ENCODE measurements at places on chromosomes 3 and 15.

DNA sequence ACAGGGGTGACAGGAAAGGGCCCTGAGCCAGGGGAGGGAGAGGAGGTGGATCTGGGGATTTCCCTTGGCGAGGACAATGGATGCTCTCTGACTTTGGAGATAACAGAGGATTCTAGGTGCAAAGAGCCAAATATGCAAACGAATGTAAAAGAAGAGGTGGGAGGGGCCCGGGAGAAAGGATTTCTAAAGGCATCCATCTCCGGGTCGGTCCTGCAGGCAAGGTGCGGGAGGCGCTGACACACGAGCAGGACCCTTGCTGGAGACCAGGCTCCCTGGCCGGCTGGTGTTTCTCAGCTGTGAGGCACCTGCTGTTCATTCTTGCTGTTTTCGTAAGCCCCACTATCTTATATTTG, 115.2 kb upstream of the TLE3 start:
- no peak for DNase-seq

DNA sequence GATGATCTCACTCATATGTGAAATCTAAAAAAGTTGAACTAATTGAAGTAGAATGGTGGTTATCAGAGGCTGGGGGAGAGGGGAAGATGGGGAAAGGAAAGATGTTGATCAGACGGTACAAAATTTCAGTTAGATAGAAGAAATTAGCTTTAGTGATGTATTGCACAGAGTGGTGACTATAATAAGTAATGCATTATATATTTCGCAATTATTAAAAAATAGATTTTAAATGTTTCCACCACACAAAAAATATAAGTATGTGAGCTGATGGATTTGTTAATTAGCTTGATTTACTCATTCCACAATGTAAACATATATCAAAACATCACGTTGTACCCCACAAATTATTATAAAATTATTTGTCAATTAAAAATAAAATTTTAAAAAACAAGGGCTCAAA, 8.1 kb downstream of the SUMF1 start:
- no peak for DNase-seq

GRCh38 chr15:39936187-39936586, 2.3 kb downstream of the EIF2AK4 start:
- DNase-seq = no peak

GRCh38 chr3:16520970-16521881, 7.7 kb upstream of the RFTN1 start:
- no peak for DNase-seq

DNA sequence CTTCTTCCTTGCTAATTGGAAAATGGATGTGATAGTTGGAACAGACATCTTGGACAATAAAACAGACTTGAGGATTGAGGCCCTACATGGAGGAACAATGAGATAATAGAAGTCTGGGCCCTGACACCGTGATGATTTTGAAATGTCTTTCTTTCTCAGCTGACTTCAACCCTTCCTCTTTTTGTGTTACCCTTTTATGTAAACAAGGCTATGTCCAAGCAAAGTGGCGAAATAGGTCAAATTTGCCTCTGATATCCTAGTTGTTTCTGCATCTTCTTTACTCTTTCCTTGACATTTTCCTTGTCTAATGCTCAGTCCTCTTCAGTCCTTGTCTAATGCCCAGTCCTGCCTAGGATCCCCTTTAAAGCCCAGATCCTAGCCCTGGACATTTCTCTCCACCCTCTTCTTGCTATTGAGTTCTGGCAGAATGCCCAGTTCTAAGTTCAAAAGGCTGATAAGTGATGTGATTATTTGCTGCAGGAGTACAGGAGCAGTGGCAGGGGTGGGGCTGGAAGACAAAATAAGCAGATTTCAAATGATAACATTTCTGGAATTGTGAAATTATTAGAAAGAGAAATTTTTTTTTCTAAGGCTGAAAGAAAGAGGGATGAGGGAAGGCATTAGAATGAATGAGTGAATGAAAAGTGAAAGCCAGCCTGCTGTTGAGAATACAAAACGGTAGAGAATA, 6.5 kb upstream of the VPS8 start:
- no peak for DNase-seq

- DNase-seq = no peak
Observed at GRCh38 chr3:192857260-192857661, 60.4 kb downstream of the MB21D2 start.

DNA sequence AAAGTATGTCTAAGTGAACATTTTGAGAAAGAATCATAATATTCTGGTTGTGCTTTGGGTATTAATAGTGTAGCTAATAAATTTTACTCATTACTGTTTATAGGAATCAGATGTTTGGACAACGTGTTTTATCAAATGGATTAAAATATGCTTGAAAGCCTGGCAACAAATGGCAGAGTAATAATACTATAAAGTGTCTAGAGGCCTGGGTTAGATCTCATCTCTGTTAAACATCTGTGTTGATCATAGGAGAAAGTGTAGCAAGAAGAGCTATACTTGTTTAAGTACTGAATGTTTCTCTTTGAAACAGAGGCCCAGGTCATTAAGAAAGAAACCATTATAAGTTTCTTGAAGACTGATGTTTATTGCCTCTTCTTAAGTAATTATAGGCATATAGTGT, 30.5 kb downstream of the VPS8 start:
- no peak for DNase-seq

GRCh38 chr3:172511783-172512762, 11.2 kb downstream of the TNFSF10 start:
- DNase-seq = no peak

DNA sequence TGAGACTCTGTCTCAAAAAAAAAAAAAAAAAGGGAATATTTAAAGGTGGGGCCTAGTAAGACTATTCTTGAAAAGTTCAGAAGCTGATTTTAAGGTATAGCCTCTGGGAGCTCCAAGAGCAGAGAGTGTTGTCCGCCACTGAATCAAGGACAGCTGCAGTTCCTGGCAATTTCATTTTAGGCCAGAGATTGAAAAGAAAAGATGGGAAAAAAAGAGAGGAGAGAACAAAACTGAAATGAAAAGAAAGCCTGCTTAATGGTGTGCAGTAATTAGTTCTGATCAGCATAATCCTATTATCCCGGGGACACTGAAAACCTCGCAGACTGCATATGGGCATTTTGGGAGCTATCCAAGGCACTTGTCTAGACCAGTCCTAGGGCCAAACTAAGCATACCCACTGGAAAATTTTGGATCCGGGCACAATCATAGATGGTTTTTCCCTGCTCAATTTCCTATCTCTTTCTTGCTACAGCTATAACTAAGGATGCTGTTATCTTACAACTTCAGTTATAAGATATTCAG, 43.2 kb downstream of the EHHADH start:
- no peak for DNase-seq

- peak; percentile 85 for DNase-seq
Observed at GRCh38 chr3:58177747-58178527, 32.8 kb downstream of the DNASE1L3 start.

DNA sequence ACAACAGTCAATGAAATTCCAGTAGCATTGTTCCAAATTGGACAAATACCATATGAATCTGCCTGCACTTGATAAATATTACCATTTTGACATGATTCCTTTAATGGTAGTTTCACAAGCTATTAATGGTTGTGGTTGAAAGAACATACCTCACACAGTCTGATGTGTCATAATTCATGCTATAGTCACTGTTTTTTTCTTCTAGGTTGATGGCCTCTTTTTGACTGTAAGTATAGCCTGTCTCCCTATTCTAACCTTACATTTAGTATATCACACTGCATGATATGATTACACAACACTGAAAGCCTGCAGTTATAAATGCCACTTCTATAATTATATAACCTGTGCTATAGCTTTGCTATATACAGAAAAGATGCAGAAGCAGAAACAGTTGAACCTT, 834.1 kb downstream of the NSUN3 start:
- DNase-seq = no peak

DNA sequence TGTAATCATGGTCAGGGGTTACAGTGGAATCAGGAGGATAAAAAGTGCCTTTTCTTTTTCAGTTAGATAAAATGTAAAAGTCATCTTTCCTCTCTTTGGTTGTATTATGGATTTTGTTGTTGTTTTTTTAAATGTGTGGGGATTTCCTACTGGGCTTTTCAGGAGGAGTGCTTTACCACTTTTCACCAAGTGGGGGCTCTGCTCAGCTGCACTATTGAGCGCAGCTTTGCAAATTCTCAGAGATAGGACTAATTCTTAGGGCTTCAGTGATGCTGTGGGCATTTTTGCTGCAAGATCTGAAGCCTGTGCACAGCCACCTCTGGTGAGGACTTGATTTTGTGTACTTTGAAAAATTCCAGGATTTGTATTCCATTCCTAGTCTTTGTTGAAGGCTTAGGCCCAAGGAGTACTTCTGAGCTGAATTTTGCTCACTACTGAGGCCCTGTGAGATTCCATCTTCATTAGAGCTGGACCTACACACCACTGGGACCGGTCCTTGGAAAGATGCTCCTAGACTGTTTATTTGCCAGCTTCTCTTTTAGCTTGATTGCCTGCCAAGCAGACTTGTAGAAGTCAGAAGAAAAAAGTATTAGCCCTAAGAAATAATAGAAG, 7.5 kb downstream of the GNB5 start:
- no peak for DNase-seq

DNA sequence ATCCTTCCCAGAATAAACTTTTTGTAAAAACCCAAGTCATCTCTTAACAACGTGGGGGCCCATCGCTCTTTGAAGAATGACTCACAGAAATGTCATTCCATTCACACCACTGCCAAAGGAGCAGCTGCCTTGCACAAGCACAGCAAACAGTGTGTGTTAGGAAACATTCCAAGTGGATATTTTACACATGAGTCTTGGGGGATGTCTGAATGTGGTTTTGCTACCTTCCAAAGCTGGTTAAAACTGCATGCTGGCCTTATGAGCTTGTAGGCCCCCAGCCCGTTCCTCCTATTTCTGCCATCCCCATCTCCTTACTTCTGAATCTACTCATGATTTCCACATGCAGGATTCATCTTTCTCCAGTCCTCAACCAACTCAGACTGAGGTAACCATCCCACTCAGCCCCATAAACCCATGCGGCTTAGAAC, 130.8 kb downstream of the CPNE4 start:
- DNase-seq = no peak

- DNase-seq = no peak
Observed at GRCh38 chr3:67015702-67016484, 17.8 kb downstream of the KBTBD8 start.

DNA sequence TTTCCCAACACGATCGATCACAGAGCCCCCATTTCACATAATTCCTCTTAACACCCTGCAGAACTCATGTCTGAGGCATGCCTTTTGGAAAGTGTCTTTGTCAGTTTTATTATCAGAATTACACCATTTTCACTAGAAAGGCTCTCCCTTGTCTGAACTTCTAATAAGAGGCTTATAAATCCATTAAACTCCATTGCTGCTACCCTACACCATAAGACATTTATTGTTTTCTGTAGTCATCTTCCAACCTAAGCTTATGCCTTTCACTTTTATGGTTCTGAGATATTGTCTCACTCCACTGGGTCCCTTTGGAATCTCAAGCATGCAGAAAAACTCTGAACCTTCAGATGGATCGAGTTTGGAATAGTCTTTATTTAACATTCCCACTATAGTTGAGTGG, 50.2 kb upstream of the TPM1 start:
- no peak for DNase-seq

DNA sequence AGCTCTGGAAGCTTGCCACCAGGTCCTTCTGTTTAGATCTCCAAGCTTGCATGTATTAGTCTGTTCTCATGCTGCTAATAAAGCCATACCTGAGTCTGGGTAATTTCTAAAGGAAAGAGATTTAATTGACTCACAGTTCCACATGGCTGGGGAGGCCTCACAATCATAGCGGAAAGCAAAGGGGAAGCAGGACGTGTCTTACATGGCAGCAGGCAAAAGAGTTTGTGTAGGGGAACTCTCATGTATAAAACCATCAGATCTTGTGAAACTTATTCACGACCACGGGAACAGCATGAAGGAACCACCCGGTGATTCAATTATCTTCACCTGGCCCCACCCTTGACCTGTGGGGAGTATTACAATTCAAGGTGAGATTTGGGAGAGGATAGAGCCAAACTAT, 147.0 kb upstream of the PROK2 start:
- no peak for DNase-seq

DNA sequence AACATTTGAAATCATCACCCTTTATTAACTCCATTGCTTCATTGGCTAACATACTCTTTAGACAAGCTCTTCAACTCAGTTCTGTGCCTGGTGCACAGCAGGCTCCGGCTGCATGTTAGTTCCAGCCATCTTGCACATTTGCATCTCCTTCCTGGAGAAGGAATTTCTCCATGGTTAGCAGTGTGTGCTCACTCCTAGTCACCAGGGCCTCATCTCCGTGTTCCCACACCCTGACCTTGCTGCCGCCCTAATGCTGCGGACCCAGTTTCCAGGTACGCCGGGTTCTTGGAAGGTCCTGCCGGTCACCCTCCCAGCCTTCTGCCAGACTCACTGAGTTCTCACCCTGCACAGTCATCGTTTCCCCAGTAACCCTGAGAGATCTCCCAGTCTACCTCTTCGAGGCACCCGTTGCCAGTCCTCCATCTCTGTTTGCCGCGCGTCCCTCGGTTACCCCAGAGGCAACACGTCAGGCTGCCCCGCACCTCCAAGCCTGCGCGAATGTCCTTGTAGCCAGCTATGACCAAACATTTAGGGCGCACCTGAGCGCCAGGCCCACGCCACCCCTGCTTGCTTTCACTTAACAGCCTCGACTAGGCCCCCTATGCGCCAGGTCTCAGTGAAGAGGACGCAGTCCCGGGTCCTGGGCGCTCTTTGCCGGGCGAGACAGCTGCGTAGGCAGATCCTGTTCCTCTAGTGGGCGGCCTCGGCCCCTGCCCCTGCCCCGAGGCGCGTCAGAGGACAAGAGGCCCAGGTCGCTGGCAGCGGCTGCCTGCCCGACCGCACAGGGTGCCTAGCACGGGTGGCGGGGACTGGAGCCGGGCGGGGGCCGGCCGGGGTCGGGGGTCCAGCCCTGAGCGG, 747 bp upstream of the ZNF592 start:
- DNase-seq = peak; percentile 51

GRCh38 chr3:194532591-194532990, 45.8 kb upstream of the ATP13A3 start:
- no peak for DNase-seq

DNA sequence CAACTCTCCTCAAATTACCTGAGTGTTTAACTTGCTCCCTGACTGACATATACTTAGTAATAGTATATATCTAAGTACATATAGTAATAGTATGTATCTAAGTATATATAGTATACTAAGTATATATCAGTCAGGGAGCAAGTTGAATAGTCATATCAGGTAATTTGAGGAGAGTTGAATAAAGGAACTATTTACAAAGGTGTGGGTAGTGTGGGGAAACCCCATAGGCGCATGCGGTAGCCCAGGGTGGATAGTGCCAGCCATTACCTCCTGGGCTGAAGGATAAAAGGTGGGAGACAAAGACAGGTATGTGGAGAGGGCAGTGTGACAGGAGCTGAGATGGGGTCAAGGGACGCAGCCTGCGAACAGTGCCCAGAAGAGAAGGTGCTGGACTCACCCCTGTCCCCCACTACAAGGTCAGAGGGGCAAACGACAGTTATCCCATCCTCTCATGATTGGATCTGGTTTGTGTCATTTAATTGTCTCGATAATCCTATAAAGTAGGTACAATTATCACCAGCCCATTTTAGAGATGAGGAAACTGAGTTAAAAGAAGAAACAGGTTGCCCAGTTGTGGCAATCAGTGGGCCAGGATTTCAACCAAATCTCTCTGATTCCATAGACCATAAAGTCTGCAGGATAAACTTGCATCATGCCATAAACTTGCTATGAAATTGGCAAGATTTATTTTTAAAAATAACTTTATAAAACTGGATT, 34.1 kb upstream of the TPM1 start:
- DNase-seq = no peak

- no peak for DNase-seq
Observed at GRCh38 chr3:167409611-167410010, 29.5 kb upstream of the ZBBX start.

Measured in activated CD8-positive, alpha-beta memory T cell treated with anti-CD3 and anti-CD28 coated beads for 1 hour (primary cell).